DMS79 (cell line): ENCODE measurements at places on chromosomes 2 and 18.

GRCh38 chr2:121689356-121689755 is 40.1 kb upstream of the CLASP1 start:
- DNase-seq = no peak

GRCh38 chr2:57891086-57891712 is 155.4 kb upstream of the VRK2 start:
- no peak for DNase-seq

- no peak for DNase-seq
These were observed 94.4 kb upstream of the SATB2 start for GRCh38 chr2:199552141-199552540.

GRCh38 chr2:26623541-26624495 is 17.3 kb downstream of the CIB4 start:
- no peak for DNase-seq

- no peak for DNase-seq
These were observed 1.0 kb downstream of the PLEKHB2 start for GRCh38 chr2:131105950-131106801.

DNA sequence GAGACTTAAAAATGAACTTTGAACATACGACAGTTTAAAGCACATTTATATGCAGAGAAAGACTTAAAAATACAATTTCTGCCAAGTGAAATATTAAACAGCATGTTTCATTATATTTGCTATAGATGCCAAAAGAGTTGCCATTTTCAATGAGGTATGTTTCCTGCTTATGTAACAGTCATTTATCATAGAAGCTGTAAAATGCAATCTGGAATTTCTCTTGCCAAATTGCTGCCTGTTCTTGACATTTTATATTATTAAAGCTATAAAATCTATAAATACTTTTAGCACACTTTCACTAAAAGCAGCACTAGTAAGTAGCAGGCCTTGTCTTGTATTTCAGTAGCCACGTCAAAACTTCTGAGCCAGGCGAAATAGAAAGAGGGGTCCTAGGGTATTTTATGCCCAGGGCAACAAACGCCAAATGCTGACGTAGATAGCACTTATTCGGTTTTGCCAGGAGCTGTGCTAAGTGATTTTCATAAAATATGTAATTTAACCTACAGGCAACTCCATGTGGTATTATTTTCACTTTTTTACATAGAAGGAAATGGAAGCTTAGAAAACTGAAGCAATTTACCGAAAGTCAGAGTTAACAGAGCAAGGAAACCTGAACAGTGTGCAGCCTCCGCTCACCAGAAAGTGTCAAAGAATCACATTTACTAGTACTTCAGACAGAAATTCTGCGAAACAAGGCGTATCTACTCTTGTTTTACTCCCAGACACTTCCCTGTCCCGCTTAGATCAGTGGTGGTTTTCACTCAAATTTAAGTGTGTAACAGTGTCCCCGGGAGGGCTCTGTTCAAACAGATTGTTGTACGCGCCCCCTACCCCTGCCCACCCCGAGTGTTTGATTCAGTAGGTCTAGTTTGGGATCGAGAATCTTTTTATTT is 1.2 kb upstream of the CYP20A1 start:
- DNase-seq = no peak

GRCh38 chr2:72924353-72925240 is 7.3 kb downstream of the EMX1 start:
- no peak for DNase-seq

- DNase-seq = no peak
These were observed 243.0 kb upstream of the CYRIA start for GRCh38 chr2:16908656-16909055.

GRCh38 chr18:9941103-9941502 is 27.3 kb downstream of the VAPA start:
- DNase-seq = no peak

GRCh38 chr2:113126845-113127645 is at the start of gene IL1RN:
TSS of gene IL1RN (plus strand) at chr2:113127598. CDS start at chr2:113127625, 27 bp downstream.
- no peak for DNase-seq

GRCh38 chr2:206011018-206011614 is 74.9 kb downstream of the INO80D start:
- DNase-seq = no peak

GRCh38 chr18:3710712-3711301 is 260.8 kb downstream of the TGIF1 start:
- peak; percentile 81 for DNase-seq

- no peak for DNase-seq
These were observed 95.9 kb downstream of the ALPK2 start for GRCh38 chr18:58532972-58533371.

- DNase-seq = no peak
These were observed 120.4 kb downstream of the PDCL3 start for GRCh38 chr2:100683231-100683630.

- no peak for DNase-seq
These were observed 119.0 kb downstream of the SMAD7 start for GRCh38 chr18:48831802-48832201.

- no peak for DNase-seq
These were observed 19.4 kb downstream of the EXOC6B start for GRCh38 chr2:72806280-72806945.

DNA sequence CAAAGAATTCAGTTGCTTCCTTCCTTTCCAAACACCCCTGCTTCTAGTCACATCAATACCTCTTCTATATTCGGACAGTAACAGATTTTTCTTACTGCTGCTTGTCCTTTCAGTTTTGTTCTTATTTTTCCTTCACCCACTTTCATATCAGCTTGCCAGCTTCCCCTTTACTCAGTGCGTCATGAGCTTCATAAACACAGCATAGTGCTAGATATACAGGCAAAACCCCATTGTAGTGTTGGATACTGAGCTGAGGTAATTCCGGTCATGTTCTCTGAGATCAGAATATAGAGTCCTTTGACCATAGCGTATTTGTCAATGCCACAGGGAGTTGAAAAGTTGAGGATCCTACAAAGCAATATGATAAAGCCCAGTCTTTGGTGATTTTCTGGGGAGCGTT is 2.4 kb downstream of the FARP2 start:
- no peak for DNase-seq

DNA sequence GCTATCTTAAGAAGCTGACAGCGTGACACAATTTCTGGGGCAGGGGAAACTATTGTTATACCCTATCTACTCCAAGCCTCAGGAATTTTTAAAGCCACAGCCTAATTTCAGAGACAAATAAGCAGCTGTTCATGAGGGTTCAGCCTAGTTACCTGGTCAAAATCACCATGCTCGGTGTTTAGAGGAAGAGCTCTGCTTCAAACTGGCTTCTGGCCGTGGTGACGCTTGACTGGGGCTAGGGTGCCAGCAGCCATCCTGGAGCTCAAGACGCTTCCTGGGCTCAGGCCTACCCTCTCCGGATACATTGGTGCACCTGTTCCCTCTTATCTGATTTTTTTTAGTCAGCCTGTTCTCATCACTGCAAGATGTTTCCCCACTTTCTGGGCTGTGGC is 41.7 kb downstream of the FRZB start:
- DNase-seq = peak; percentile 95

DNA sequence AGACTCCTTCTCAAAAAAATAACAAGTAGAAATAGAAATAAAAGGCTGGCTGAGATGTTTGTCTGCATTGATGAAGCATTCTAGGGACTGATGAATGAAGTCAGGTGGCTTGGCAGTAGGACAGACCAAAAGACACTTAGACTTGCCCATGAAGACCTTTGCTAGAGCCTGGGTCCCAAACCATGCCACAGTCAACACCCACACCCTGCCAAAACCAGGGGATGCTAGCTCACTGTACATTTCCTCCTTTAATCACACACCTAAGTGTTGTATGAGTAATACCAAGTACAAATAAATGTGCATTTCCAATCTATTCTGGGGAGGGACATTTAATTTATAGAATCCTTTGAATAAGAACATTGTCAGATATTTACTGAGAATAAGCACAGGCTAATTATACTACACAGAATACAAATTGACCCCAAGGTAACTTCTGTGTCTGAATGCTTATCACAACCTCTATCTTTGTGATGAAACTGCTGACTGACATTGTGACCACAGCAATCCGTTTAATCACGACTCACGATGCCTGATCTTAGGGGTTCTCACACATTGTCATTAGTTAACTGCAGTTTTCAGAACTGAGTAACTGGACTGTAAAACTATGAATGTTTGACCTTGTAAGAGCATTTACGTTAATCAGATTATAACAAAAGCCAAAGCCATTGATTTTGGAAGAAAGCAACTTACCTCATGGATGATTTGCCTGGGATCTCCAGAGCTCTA is 10.5 kb upstream of the NOL10 start:
- DNase-seq = no peak

- no peak for DNase-seq
These were observed 27.4 kb upstream of the ADCYAP1 start for GRCh38 chr18:877238-877637.

GRCh38 chr18:59675346-59675745 is 21.9 kb downstream of the CCBE1 start:
- no peak for DNase-seq

- no peak for DNase-seq
These were observed 272.1 kb upstream of the EPAS1 start for GRCh38 chr2:46025081-46025480.

DNA sequence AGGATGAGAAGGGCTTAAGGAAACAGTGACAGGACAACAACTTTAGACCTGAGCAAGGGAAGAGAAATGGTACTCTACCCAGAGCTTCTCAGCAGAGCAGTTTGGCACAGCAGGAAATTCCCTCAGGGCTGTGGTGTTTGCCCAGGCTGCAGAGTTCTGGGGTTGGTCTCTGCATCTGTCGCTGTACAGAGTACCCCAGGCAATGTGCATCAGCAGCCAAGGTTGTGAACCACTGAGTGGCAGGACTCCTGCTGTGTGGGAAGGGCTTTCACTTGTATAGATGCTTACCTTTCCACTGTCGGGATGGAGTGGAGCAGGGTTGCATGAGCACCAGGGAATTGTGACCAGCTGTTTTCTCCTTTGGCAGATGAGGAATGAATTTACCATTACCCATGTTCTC is 21.2 kb downstream of the STAMBP start:
- DNase-seq = no peak

DNA sequence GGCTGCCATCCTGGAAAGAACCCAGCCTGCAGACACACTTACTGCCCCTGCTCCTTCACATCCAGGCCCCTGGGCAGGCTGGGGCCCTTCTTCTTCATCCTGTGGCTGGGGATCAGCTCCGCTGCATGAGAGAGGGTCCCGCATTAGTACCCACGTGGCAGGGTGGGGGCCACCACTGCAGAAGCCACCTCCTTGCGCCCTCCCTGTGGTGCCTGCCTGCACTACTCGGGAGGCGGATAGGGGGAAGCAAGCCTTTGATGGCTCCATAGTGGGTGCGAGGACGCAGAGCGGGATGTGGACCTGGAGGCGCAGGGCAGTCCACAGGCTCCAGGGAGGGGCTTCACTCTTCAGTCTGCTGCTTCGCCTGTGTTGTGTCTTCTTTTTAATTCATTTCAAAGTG is 46.7 kb downstream of the GPC1 start:
- DNase-seq = no peak

- no peak for DNase-seq
These were observed 485.2 kb upstream of the SALL3 start for GRCh38 chr18:78494204-78495085.

DNA sequence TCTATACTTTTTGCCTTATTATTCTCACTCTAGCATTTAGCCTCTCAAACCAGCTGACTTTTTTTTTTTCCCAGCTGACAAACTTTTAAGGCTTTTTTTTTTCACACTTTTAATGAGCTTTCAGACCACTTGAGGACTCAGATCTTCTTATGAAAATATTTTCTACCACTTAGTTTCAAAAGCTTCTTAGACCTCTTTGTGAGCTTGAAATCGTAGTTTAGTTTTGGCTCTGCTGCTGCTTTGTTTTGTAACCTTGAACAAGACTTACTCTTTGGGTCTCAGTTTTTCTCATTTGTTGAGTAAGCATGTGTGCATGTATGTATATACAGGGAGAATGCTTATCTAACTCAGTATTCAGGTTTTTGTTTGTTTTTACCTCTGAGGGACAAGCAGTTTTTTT is 3.5 kb downstream of the NBEAL1 start:
- DNase-seq = no peak

DNA sequence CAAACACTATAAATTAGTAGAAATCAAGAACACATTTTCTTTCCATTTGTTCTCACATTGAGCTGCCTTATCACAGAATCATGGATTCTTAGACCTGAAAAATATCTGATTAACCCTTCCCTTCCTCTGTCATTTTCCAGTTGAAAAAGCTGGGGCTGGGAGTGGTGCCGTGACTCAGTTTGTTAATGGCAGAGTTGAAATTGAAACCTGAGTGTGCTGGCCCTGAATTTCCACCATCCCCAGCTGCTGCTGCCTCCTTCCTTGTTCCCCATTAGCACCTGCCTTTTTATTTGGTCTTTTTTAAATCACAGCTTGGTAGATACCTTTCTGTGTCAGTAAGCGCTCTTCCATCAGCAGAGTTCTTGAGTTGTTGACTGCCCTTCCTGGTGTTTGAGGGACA is 10.6 kb downstream of the FARP2 start:
- DNase-seq = no peak

DNA sequence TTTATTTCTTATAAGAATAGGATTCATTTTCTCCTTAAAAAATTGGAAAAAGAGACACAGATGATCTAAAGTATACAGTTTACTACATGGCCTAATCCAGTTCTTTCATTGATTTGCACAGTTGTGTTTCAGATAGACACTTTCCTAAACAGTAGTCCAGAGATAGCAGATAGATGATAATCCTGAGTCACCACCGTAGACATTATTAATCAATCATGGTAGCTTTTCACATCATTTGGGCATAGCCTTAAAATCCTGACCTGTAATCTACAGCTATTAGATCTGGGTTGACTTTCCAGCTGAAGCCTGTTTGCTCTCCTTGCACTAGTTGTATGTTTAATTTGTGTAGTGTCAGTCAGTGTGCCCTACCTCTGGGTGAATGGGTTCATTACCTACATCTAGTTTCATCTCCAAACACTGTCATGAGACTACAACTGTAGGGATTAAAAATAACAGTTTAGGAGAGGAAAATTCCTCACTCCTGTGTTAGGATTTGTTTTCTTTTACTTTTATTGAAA is 14.1 kb downstream of the C18orf63 start:
- no peak for DNase-seq

GRCh38 chr2:52879561-52879960 is 888.0 kb upstream of the CHAC2 start:
- DNase-seq = no peak

DNA sequence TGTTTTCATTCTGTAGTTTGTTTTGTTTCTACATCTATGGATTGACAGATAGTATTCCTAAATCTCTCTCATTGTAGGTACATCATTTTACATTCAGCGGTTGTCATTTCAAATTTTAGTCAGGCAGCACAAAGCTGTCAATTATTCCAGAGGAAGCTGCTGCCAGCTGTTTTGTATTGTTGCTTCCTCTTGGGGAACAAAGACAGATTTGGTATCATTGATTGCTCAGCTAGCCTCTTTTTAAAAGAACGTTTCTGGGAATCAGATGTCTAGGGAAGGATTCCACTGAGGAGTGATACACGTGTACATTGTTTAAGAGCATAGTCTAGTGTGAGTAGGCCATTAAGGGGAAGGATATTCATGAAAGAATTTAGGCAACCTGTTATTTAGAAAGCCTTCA is 145.8 kb downstream of the AGPS start:
- no peak for DNase-seq

- DNase-seq = no peak
These were observed 18.7 kb downstream of the TMEM178A start for GRCh38 chr2:39684464-39684863.
